Fibroblast of skin of left biceps (primary cell): ENCODE measurements at places on chromosomes 5 and 9.
A peak's percentile ranks its signal among the peaks of the same experiment; 100 is the strongest.

GRCh38 chr9:128190516-128191405, 611 bp downstream of the CIZ1 start:
- DNase-seq, result no peak

GRCh38 chr5:9373571-9373970, 172.3 kb downstream of the SEMA5A start:
- no peak for DNase-seq

GRCh38 chr9:104386425-104387069, 117.5 kb upstream of the OR13F1 start:
- peak; percentile 12 for DNase-seq

DNA sequence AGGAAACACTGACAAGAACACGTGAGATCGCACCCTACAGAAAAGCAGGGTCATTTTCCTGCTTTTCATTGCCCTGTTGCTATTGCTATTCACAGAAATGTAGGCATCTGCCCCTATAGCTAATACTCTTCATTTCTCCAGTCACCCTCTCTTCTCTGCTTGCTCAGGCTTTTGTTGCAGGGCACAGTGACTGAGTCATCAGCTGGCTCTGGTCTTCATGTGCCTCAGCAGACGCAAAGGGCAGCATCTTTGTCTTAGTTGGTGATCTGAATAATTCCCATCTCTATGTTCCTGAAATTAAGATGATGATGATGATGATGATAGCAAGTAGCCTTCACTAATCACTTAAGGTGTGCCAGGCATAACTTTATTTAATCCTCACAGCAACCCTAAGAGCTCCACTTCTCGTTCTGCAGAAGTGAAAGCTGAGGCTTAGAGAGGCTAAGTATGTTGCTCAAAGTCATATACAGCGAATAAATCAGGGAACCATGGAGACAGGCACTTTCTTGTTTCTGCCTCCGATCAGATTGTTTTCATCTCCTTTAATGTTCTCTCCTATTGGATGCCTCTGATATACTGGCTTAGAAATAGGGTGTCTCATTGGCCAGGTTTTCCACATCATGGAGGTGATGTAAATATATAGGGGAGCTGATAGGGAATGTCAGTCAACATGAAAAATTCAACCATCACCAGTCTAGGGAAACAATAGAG, 133.0 kb upstream of the STK32A start:
- no peak for DNase-seq

DNA sequence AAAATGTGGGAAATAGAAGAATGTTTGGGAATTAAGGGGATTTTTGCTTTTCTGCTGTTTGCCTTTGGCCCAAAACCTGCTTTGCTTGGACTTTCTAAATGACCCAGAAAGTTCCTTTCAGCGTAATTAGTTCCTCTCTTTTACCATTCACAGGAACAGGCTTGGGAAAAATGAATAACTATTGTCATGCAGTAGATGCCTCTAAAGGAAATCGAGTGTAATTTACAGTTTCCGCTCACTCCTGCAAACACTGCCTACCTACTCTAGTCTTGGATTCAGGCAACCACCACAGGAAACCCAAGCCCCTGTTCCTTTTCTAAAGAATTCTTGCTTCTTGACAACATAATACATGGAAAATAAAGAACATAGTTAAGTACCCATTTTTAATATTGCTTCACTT, 25.0 kb downstream of the TTC23L start:
- DNase-seq, result no peak

- no peak for DNase-seq
Observed at GRCh38 chr5:148120317-148120716, 48.0 kb upstream of the SPINK14 start.

DNA sequence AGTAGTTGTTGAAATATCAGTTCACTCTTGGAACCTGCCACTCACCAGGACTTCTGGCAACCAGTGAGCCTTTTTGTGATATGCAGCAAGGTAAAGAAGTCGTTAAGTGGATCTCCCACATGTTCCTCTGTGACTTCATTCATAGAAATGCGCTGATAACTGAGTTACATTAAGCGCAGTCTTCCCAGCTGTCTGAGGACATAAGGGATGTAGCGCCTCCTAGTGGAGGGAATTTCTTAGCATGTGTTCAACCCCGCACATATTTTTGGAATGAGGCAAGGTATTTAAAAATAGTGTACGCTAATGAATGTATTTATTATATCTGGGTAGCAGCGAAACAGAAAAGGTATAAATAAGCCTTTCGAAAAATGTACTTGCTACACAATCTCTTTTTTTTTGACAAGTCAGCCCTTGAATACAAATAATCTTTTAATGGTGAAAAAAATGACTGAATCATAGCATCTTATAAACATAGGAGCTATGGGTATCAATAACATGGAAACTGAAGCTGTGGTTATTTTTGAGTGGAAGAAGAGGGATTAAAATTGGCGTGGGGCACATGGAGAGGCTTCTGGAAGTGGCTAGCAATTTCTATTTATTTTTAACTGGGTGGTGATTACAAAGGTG, 38.0 kb downstream of the PALM2AKAP2 start:
- DNase-seq, result peak; percentile 93

DNA sequence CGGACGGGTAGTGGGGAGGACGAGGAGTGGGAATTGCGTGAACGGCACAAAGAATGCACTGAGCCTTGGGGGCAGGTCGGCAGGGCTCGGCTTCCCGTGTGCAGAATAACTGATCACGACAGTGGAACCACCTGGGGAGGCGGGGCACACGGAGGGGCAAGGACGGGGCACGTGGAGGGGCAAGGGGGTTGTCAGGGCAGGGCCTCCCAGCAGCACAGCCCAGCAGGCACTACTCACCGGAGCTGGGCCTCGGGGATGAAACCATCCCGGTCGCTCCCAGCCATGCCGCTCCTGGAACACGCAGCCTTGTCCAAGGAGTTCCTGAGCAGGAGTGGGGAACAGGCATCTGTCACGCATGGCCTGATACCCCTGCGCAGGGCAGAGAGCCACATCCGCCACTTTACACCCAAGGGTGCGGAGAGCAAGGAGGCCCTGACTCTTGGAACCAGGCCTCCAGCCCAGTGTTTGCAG, 33.4 kb downstream of the SARDH start:
- no peak for DNase-seq

- DNase-seq, result no peak
Observed at GRCh38 chr5:56356836-56357160, 123.7 kb upstream of the ANKRD55 start.

- DNase-seq, result peak; percentile 92
Observed at GRCh38 chr9:119963798-119964372, 594.6 kb upstream of the BRINP1 start.

DNA sequence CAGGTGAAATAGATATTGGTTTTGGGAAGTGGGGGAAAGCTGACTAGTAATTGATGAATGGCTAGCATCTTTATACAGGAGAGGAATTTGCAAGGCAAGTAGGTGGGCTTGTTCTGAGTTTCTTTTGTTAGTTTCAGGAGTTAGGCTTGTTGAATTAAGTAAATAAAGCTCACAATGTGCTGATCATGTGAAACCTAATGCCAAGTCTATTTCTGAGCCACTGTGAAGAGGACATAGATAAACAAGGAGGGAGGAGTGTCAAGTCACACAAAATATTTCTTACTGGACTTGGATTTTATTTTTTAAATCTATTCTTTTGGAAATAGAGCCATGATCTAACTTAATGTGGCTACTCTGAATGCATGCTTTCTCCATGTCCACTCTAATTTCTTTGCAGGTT, 19.9 kb downstream of the GDA start:
- no peak for DNase-seq

- DNase-seq, result peak; percentile 50
Observed at GRCh38 chr5:124519396-124519795, 227.0 kb downstream of the ZNF608 start.

DNA sequence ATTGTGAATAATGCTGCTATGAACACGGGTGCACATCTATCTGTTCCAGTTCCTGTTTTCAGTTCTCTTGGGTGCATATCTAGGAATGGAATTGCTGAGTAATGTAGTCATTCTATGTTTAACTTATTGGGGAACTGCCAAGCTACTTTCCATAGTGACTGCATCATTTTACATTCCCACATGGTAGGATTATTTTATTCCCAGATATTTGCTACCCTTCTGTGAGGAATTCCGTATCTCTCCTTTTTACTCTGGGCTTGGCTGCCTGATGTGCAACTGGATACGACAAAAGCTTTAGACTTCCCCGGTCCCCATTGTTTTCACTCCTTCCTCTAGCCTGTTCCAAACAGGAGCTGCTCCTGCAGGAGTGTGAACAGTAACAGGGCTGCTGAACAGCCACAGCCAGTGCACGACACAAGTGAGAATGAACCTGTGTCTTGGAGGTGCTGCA, 7.2 kb downstream of the TAS2R1 start:
- peak; percentile 78 for DNase-seq

- no peak for DNase-seq
Observed at GRCh38 chr5:10434392-10434791, 7.3 kb upstream of the ROPN1L start.

- DNase-seq, result no peak
Observed at GRCh38 chr5:174428895-174429294, 295.5 kb upstream of the MSX2 start.

DNA sequence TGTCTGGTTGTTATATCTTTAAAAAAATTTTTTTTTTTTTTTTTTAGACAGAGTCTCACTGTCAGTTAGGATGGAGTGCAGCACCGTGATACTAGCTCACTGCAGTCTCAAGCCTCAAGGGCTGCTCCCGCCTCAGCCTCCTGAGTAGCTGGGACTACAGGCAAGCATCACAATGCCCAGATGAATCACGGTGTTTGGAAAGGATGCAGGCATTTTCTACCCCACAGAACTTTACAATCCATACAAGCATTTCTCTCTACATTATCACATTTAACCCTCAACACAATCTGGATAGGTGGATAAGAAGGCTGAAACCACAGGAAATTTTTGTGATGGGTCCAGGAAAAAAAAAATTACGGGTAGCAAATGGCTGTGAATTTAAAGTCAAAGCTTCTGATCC, 5.8 kb upstream of the PCA3 start:
- DNase-seq, result no peak

DNA sequence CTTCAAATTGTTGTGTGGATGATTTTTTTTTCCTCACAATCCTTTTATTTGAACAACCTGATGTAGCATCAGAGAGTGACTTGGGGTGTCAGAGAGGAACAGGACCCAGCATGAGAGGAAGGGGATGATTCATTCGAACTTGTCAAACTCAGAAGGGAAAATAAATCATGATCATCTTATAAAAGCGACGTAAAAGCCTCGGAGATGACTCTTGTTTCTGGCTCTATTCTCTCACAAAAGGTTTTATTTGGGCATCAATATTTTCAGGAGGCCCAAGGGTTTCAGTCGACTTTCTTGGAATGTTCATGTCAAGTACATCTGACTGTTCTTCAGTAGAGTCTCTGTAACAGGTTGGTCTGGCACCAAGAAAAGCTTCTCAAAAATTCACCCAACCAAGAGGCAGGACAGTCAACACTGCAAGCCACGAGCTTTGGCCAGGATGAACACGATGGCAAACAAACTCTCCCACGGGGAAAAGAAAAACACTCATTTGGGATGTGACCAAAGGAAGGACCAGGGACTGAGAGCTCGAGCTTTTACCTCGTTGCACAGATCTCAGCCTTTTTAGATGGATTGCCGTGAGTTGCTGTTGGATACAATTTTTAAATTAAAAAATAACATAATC, 55.1 kb downstream of the ANKH start:
- no peak for DNase-seq

GRCh38 chr9:81069923-81070322, 619.4 kb downstream of the TLE1 start:
- DNase-seq, result no peak

- DNase-seq, result no peak
Observed at GRCh38 chr9:117013440-117013995, 326.4 kb downstream of the TRIM32 start.

DNA sequence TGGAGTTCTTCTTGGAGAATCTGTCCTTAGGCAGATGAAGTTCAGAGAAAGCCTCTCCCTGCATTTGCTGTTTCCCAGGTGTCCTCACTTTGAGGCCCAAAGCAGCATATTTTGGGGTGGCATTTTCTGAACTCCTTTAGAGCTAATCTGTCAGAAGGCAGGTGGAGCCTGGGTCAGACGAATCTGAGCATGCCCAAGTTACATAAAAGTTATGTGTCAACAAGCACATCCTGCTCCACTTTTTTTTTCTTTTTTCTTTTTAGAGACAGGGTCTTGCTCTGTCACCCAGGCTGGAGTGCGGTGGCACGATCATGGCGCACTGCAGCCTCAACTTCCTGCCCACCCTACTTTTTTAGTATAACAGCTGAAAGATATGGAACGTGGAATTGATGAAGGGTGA, 41.3 kb upstream of the HSPA9 start:
- no peak for DNase-seq

GRCh38 chr5:96703995-96704394, 41.8 kb downstream of the CAST start:
- no peak for DNase-seq

DNA sequence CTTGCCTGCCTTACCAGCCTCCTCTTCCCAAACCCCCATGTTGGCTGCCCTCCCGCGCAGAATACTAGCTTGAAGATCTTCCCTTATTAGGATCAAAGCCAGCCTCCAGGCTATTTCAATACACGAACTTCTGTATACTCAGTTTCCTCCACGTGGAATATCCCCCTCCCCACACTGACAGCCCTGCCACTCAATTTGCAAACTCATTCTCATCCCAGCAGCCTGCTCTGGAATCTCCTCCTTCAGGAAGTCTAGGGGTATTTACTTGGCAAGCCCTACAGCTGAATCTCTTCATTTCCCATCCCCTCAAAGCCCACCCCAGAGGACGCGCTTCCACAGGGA, 157.0 kb upstream of the SMIM23 start:
- DNase-seq, result no peak

GRCh38 chr5:90301248-90301647, 108.3 kb downstream of the CETN3 start:
- DNase-seq, result no peak

DNA sequence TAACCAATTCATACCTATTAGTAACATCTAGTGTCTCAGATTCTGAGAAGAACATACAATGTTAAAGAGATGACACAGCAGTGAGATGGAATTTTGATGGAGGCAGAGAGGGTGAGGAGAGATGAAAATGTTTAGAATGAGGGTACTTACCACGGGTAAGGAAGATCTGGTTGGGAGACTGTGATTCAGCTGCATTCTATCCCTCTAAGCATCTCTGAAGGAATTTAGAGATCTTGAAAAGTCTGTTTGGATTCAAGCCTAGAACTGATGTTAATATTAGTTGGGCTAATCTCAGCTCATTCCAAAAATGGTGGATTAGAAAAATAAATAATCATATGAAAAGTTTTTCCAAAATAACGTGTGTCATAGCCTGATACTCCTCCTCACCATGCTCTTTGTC, 191.5 kb upstream of the CLINT1 start:
- peak; percentile 83 for DNase-seq

- peak; percentile 53 for DNase-seq
Observed at GRCh38 chr5:176784218-176785165, 25.9 kb upstream of the UNC5A start.
